Astrocyte of the hippocampus (primary cell): ENCODE measurements at places on chromosomes 16 and 17.

DNA sequence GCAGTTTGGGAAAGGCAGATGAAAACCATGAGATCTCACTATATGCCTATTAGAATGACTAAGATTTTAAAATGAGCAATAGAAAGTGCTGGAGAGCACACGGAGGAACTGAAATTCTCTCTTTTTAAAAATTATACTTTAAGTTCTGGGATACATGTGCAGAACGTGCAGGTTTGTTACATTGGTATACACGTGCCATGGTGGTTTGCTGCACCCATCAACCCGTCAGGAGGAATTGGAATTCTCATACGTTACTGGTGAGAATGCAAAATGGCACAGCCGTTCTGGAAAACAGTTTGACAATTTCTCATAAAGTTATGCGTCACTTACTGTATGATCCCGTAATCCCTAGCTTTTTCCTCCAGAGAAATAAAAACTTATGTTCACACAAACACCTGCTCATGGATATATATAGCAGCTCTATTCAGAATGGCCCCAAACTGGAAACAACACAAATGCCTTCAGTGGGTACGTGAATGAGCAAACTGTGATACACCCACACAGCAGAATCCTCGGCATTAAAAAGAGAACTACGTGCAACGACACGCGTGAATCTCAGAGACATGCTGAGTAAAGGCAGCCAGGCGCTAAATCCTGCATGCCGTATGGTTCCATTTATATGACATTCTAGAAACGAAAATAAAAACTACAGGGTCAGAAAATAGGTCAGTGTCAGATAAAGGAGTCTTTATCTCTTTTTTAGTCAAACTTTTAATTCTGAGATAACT, 11.8 kb downstream of the PIK3R6 start:
- no peak for DNase-seq

DNA sequence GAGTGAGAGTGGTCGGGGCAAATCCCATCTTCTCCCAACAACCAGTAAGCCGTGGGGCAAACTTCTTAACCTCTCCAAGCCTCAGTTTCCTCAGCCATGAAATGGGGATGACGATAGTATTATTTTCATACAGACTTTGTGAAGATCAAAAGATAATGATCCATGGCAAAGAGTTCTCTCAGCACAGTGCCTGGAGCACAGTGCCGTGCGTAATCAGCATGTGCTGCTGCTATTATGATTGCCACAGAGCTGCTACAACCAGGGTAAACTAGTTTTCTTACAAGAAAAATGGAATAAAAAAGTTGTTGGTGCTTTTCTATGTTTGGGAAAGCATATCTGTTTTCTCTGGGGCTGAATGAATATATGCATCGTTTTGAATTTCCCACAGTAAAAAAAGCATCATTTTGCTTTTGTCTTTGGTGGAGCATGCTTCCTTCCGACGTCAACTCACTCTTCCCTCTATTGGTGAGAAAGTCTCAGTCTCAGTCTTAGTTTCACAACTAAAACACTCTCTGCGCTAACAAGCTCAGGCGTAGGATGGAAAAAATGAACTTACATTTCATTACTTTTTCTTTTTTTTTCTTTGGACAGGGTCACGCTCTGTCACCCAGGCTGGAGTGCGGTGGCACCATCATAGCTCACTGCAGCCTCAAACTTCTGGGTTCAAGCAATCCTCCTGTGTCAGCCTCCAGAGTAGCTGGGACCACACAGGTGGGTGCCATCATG, 37.2 kb downstream of the CDK5R1 start:
- no peak for DNase-seq

DNA sequence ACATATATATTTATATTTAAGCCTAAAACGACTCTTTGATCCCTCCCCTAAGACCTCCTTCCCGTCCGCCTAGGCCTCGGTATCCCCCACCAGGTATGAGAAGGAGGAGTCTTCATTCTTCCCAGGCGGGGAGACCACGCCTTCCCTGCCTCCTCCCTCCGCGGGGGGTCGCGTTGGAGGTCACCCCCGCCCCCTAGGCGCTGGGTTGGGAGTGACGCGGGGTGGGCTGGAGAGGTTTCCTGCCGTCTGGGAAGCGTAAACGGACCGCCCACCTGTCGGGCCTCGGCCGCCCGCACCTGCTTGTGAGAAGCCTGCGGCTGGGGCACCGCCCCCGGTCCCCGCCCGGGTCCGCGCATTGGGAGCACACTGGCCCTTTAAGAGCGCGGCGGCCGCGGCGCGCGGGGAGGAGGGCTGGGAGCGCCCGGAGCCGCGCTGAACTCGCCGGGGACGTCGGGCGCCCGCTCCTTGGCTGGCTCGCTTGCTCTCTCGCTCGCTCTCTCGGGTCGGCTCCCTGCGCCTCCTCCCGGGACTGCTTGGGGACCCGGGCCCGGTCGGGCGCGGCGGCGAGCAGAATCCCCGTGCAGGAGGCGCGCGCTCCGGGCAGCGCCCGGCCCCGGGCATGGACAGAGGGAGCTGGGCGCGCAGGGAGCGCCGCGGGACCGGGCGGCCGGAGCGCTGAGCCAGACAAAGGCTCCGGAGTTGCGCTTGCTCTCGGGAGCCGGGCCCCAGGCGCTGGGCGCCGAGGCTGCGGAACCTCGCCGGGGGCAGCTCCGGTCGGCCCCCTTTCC, at the start of gene MMP15:
Gene MMP15, plus strand, starts transcription at position 404 of the 788 bp plus-strand sequence. CDS start 597 bp downstream, outside the sequence.
- DNase-seq = peak; percentile 85

GRCh38 chr17:62880120-62880519, 72.0 kb upstream of the MARCHF10 start:
- DNase-seq = no peak

- no peak for DNase-seq
Observed at GRCh38 chr17:35130392-35130791, 9.0 kb downstream of the FNDC8 start.

DNA sequence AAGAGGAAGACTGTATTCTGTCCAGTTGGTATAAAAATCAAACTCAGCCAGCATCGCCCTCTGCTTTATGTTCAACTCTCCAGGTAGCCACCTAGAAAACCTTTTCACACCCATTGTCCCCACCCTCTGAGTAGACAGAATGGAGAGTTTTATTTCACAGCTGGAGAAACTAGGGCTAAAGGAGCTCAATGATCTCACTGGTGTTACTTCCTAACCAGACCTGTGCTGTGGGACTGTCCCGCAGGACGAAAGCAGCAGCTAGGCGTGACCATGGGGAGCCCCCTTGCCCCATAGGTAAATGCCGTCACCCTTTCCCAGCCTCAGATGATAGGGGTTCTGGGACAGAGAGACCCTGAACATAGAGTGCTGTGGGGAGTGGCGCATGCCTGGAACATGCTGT, 67.7 kb downstream of the CYLD start:
- no peak for DNase-seq

- DNase-seq = peak; percentile 64
Observed at GRCh38 chr17:76261421-76262215, 3.5 kb upstream of the UBALD2 start.

DNA sequence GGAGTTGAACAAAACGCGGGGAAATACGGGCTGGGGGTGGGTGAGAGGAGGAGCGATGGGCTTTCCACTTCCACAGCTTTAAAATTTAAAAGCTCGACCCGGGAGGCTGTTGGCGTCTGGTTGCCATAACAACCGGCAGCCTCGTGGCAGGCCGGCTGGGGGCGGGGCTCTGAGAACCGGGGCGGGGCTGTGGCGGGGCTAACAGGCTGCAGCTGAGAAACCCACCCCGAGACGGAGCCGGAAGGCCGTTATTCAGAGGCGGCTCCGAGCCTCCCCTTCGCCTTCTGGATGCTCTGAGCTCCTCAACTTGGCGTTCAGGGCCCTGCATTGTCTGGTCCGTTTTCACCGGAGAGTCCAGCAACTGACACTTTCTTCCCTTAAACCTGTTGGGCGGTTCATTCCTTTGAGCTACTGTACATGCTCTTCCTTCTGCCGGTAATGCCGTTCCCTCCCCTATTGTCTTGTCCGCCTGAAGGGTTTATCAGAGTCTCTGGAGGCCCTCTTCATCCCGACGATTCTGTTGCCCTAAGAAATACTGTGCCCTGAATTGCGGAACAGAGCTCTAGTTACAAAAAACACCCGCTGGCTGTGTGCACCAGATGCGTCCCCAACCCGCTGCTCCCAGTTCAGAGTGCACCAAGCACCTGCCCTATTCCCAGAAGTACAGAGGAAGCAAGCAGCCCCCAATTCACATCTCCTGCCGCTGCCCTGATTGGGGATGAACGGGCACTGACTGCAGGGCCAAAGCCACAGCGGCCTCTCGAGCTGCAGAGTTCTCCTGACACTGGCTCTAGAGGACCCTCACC, 596 bp downstream of the DNAAF8 start:
- peak; percentile 91 for DNase-seq
